Suppressor macrophage (primary cell): ENCODE measurements at places on chromosomes 6 and 20.
A peak's percentile ranks its signal among the peaks of the same experiment; 100 is the strongest.

GRCh38 chr6:16713597-16713996 lies 47.7 kb downstream of the ATXN1 start:
- no peak for DNase-seq

GRCh38 chr6:146741609-146742008 lies 142.8 kb downstream of the ADGB start:
- no peak for DNase-seq

GRCh38 chr6:125485757-125486156 lies 184.0 kb upstream of the HDDC2 start:
- DNase-seq = no peak

GRCh38 chr6:41560431-41561192 lies 14.4 kb downstream of the FOXP4 start:
- DNase-seq = no peak

GRCh38 chr6:159390381-159390780 lies 221.2 kb downstream of the FNDC1 start:
- DNase-seq = no peak

- no peak for DNase-seq
Measured at GRCh38 chr20:33370291-33370690, 31.0 kb downstream of the CDK5RAP1 start.

GRCh38 chr6:110183292-110183885 lies 3.2 kb downstream of the CDC40 start:
- peak; percentile 7 for DNase-seq

GRCh38 chr6:53109612-53110011 lies 39.0 kb downstream of the GCM1 start:
- DNase-seq = no peak

- DNase-seq = no peak
Measured at GRCh38 chr6:150659046-150659763, 59.5 kb downstream of the PLEKHG1 start.

GRCh38 chr6:53014063-53014462 lies 19.0 kb upstream of the GSTA4 start:
- DNase-seq = no peak

DNA sequence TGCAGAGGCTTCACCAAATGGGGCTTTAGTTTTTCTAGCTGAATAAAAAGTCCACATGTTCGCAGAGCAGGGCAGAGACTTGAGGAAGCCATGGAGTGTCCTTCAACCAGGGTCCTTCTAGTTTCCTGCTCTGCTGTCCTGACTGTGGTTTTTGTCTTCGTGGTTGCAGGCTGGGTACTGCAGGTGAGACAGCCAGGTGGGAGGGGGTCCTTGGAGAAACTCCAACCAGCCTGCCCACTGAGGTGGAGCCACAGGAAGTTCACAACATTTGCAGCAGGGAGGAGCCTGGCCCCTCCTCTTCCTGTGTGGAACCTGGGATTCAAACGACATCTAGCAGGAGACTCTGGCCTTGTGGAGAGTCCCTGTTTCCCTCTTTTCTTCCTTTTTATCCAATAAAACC lies 68.8 kb upstream of the MYLIP start:
- no peak for DNase-seq

GRCh38 chr6:117573006-117573680 lies 29.2 kb downstream of the GOPC start:
- DNase-seq = no peak

DNA sequence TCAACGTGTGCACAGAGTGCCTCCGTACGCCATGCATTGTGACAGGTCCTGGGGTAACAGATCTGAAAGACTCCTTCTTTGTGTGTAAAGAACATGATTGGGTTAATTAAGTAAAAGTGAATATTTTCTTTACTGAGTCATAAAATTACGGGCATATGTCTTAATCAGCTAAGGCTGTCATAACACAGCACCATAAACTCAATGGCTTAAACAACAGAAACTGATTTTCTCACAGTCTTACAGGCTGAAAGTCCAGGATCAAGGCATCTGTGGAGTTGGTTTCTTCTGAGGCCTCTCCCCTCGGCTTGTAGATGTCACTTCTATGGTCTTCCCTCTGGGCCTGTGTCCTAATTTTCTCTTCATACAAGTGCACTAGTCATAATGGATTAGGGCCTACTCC lies 176.9 kb downstream of the MTFR2 start:
- no peak for DNase-seq
